ENCODE measurements at places on chromosomes 6 and 20.
A peak's percentile ranks its signal among the peaks of the same experiment; 100 is the strongest.

DNA sequence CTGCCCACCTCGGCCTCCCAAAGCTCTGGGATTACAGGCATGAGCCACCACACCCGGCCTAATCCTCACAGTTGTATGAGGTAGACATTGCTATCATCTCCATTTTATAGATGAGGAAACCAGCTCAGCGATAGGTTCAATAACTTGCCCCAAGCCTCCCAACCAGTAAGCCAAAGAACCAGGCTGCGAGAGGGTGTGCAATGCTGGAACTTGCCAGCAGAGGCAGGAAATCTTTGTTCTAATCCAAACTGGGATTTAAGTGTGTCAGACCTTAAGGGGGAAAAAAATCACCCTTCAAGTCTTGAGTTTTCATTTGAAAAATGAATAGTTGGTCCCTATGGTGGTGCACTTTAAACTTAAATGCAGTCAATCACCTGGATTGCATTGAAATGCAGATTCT, 20.1 kb upstream of the RNGTT start:
- DNase-seq, result no peak

DNA sequence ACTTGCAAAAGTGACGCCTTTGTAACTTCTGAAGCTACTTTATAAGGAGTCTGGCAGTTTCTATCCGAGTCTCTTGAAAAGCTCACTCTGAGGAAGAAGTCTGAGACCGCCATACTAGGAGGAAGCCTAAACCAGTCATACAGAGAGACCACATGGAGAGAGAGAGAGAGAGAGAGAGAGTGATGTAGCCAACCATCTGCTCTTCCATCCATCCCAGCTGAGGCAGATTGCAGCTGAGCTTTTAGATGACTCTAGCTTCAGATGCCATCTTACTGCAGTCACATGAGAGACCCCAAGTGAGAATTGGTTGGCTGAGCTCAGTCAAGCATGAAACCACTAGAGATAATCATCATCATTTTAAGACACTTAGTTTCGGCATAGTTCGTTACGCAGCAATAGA, 15.0 kb upstream of the DTNBP1 start:
- no peak for DNase-seq

GRCh38 chr6:123841067-123841896, 37.6 kb downstream of the NKAIN2 start:
- DNase-seq, result no peak

GRCh38 chr6:170027647-170028043, 263.2 kb downstream of the DLL1 start:
- DNase-seq, result no peak

GRCh38 chr6:91626911-91627310, 1040.0 kb upstream of the MAP3K7 start:
- DNase-seq, result no peak

- no peak for DNase-seq
Measured at GRCh38 chr6:124984668-124985338, 22.6 kb downstream of the RNF217 start.

- no peak for DNase-seq
Measured at GRCh38 chr6:107237992-107238660, 122.8 kb upstream of the BEND3 start.

DNA sequence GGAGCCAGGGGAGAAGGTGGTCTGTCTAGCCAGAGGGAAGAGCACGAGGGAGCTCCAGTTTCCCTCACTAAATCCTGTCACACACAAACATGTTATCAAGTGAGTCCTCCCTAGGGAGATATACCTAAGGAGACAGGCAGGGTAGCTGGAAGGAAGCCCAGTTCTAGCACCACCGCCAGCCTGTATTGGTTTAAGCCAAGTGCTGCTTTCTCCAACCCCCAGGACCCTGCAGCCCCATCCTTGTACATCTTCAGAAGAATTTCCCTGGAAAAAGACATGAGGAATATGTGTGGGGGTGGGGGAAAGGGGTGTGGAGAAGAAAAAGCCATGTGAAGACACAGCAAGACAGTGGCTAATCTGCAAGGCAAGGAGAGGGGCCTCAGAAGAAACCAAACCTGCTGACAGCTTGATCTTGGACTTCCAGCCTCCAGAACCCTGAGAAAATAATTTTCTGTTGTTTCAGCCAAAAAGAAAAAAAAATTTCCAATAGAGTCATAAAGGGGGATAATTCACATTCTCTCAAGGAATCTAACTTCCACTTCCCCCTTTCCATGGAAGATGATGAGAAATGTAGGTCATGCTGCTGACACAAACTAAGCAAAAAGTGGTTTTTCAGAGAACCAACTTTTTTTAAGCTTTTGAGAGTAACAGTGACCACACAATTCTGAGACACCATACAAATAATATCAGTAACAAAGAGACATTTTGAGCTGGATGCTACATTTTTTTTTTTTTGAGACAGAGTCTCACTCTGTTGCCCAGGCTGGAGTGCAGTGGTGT, 103.2 kb upstream of the PRDM1 start:
- no peak for DNase-seq

DNA sequence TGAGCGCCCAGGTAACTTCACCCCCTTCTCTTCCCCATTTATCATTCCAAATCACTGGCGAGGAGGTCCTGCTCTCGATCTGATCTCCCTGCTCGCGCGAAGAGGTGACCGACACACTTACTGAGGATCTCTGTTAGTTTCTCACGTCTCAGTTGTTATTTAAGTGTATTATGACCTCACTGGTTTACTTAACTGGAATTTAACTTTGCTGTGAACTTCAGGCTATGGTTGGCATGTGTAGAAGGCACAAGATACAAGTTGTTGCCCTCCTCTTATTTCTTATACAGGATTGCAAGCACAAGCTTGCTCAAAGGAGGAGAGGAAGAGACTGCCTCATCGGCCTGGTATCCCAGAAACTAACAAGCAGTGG, 1.2 kb downstream of the RNF217 start:
- no peak for DNase-seq

DNA sequence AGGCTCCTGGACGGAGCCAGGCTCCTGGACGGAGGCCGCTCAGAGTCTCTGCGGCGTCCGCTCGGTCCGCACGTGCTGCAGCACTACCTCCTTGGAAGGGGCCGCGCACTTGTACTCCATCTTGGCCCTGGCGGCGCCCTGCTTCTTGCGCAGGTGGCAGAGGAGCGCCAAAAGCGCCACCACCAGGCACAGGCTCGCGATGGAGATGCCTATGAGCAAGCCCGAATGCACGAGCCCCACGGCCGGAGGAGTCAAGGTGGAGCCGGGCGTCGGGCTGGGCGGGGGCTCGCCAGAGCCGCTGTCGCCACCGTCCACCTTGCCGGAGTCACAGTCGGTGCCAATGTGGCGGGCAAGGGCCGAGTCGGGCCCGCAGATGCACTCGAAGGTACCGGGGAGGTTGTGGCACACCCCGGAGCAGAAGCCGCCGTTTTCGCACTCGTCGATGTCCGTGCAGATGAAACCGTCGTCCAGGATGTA, 1.7 kb downstream of the THBD start:
- no peak for DNase-seq

GRCh38 chr20:18916886-18917750, 103.5 kb downstream of the SCP2D1 start:
- DNase-seq, result no peak

GRCh38 chr6:137820952-137821351, 46.1 kb upstream of the TNFAIP3 start:
- no peak for DNase-seq

DNA sequence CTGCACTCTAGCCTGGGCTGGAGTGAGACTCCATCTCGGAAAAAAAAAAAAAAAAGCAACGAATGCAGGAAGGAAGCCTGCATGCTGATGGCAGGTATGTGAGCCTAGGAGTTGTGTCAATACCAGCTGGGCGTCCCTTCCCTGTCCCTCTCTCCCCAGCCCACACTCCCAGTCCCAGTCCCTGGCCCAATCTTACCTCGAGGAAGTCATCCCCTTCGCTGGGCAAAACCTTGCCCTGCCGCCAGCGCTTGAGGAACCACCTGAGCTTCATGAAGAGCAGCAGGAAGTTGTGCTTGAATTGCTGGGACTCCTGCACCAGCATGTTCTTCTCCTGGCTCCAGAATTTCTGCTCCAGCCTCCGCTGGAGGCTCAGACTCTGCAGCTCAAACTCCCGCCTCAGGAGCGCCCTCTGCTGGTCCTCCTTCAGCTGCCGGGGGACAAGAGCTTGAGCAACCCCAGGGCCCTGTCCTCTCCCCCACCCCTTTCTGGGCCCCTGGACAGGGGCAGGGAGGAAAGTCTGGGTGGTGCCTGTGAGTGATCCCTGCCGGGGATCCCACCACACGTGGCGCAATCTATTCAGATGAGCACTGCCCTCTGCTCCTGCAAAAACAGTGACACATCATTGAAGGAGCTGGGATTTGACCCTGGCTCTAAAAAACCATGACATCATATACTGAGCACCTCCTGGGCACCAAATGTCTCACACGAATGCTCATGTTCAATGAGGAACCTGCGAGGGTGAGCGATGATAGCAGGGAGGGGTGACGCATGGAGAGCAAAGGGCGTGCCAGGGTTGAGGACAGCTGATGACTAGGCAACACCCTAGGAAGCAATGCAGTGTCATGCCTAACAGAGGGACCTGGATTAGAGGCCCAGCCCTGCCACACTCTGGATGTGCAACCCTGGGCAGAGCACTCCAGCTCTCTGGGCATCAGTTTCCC, 35.0 kb upstream of the DSN1 start:
- DNase-seq, result peak; percentile 78

GRCh38 chr6:42963855-42964605, 3.5 kb downstream of the GNMT start:
- DNase-seq, result no peak

DNA sequence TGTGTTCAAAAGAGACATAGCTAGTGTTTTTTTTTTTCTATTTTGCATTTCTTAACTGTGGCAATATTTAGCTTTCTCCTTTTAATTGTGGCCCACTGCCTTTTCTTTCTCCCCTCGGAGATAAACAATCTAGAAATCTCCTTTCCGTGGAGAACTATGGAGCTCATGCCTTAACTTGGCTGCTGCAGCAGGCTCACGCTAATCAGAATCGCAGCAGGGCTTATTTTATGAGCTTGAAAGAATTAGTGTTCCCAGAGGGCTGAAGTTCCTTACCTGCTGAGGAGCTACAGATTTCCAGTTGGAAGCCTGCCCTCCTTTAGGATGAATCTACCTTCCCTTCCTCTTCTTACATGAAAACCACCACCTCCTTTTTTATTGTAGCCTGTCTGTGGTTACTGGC, 35.6 kb downstream of the CTNNBL1 start:
- no peak for DNase-seq

DNA sequence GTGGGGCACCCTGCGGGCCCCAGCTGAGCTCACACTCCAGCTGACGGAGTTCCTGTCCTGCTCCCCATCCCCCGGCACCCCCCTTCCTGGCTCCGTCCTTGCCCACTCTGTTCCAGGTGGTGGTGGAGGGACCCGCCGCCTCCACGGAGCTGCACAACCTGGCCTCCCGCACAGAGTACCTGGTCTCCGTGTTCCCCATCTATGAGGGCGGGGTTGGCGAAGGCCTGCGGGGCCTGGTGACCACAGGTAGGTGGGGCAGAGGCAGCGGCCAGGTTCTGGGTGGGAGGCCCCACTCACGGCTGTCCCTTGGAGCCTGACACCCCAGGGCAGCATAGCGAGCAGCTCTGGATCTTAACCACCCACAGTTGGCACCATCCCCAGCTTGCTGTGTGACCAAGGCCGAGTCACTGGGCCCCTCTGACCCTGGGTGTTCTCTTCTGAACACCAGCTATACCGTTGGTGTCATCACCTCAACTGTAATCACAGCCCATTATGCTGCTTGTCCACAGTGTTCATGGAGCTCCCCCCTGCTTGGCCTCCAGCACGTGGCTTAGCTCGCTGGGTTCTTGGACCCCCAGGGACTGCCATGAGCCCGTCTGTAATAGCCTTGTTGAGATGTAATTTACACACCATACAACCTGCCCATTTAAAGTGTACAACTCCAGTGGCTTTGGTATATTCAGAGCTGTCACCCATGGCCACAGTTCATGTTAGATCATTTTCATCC, 17.4 kb downstream of the COL20A1 start:
- no peak for DNase-seq

DNA sequence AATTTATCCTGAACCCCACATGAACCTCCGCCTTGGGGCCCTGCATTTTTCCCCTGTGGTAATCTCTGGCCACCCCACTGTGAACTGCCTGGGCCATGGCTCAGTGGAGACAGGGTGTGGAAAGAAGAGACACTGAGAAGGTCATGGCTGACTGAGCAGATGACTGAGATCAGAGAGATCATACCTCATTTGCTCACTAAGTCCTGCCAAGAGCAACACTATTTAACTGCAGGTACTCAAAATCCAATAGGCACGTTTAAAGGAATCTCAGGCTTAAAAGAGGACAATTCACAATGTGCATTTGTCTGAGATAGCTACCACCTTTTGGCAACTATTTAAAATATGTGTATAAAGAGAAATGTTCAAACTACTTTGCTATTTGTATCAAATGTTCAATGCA, 305.0 kb downstream of the GMDS start:
- DNase-seq, result peak; percentile 6

DNA sequence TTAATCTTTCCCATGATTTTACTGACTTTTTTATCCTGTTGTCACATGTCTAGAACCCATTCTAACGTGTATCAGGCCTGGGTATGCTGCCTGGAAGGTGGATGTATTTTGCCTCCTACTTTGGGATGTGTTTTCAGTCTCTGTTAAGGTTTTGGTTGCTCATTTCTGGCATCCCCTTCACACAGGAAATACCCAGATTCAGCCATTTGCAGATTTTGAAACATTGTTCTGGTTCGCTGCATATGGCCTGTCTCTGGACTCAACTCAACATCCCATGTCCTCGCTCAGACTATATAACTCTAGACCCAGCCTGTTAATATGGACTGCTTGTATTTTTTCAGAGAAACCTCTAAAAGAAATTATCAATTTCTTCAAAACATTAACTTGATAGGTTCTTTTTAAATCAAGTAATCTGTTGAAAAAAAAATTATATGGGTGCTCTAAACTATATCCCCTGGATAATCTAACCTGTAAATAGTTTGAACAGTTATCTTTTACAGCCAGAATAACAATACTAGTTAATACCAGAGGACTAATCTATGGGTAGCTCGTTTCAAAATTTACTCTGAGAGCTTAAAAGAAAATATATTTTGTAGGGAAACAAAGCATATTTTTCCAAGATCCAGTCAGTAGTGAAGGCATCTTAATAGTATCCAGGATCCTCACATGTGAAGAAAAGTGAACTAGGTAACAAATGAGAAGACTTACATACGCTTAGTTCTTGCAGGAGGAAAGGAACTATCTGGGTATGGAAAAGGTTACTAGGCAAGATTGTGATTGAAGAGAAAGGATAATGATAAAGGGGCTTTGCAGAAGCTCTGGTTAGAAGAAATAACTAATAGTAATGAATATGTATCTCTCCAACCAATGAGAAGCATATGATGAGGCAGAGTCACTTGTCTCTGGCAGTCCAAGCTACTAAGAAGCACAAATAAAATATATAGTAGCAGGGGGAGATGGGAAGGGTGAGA, 23.4 kb upstream of the HLA-DQB1 start:
- DNase-seq, result peak; percentile 85

GRCh38 chr6:11718031-11718430, 60.6 kb downstream of the ADTRP start:
- DNase-seq, result no peak

DNA sequence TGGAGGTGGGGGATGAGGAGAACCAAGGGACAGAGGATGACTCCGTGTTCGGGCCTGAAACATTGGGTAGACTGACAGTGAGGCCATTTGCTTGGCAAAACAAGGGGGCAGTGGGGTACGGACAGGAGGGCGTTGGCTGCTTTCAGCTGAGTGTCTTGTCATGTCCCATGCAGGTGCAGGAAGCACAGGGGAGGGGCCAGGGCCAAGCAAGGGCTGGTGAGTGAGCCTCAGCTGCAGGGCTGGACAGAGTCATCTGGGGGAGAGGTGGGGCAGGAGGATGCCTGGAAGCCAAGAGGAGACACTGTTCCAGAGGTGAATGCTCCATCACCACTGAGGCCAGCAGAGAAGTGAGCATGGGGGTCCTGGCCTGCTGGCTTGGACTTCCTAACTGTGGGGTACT, 78.4 kb downstream of the ERMARD start:
- DNase-seq, result no peak
